NCI-H1105 (cell line): ENCODE measurements at places on chromosomes 7 and 10.

DNA sequence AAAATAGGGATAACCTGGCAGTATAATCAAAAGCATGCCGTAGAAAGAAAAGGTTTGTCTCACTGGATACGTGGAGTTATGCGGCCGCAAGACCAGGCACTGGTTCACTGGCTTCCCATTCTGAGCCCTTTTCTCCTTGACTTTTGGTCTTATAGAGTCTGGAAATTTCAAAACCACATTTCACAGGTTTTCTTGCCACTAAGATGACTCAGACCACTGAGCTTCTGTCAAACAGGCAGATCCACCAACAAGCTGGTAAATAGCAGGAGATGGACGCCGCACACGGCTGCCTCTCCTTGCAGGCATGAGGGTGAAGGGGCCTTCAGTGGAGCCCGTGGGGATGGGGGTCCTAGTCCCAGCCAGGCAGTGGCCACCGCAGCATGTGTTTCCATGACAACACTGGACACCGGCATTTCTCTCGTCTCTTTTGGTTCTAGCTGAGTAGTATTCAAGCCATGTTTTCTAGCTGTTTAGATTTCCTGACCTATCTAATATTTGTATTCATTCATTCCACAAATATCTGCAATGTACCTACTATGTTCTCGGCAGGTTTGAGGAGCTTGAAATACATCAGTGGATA, 55.5 kb downstream of the KLF6 start:
- no peak for DNase-seq

- DNase-seq = peak; percentile 39
Observed at GRCh38 chr10:100009793-100010676, at the start of gene DNMBP. Gene DNMBP, minus strand, starts transcription at chr10:100009947. Its CDS starts 37,823 bp downstream, at chr10:99972124.

DNA sequence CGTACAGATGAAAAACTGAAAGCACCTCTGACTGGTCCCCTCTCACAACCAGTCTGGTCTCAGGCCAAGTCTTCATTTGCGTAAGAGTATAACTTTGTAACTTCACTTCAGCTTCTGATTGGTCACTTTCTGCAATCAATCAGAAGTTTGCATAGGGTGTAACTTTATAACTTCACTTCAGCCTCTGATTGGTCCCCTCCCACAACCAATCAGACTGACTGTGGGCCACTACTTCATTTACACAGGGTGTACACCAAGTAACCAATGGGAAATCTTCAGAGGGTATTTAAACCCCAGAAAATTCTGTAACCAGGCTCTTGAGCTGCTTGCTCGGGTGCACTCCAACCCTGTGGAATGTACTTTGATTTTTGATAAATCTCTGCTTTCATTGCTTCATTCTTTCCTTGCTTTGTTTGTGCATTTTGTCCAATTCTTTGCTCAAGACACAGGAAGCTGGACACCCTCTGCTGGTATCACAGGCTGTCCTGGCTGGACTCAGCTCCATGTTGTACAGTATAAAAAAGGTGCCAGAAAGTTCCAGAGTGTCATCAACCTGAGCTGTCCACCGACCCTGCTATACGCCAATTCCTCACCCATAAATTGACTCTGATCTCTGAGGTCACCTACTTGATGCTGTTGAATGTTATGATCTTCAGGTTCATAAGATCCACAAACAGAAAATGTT, 74.5 kb downstream of the COBL start:
- no peak for DNase-seq

DNA sequence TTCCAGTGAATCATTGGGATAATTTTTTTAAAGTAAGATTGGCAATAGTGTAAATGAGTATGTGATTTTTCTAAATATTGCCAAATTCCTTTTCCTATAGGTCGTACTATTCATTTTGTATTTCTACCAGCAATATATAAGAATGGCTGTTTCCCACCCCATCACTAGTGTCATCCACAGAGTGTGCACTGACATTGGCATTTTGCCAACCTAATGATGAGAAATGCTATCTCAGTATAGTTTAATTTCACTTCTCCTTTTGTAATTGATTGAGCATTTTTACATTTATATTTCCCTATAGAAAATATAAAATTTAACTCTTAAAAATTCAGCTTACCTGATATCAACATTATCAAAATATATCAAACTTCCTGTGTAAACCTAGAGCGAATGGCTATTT, 17.6 kb upstream of the TMEM26 start:
- DNase-seq = no peak

DNA sequence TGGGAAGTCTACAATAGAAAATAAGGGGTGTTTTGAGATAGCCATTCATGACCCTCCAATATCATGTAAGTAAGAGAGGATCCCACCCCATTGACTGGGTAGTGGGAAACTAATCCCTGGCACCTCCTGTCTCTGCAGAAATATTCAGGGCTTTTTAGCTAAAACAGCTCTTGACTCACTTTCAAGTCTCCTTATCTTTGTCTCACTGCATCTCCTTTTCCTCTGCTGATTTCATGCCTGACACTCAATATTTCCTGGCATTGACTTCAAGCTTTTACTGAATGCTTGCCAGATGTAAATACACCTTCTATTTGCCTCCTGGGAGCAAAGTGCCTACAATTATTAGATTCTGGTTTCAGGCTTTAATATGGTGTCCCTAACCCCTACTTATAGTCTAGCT, 57.1 kb downstream of the CHRM2 start:
- no peak for DNase-seq

DNA sequence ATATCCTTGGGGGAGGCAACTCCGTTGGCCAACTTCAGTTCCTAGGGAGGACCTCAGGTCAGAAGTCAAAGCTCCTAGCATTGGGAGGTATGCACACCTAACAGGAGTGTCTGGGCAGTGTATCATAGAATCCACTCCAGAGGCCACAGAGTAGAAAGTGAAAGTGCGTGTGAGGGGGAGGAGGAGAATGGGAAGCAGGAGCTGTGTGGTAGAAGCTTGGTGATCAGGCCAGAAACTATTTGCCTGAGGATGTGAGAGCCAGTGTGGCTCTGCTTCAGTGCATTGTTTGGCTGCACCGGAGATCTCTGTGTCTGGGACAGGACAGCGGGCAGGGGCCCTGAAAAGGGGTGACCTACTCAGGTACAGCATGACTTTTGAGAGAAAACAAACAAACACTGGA, 557.4 kb upstream of the VSTM2A start:
- no peak for DNase-seq

DNA sequence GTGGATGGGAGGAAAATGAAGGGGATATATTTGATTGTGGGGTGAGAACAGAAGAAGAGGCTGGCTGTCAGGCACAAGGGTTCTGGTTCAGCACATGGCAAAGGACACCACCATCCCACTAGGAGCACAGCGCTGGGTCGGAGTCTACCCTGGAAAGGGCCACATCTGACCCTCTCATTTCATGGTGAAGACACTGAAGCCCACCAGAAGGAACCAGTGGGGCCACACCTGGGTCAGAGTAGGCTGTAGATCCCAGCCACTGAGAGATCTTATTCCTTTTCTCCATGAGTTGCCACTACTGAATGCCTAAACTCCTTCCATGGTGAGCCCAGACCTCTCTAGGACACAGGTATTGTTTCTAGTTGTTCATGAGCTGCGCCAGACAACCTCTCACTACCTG, 25.8 kb downstream of the SFTPD start:
- no peak for DNase-seq

DNA sequence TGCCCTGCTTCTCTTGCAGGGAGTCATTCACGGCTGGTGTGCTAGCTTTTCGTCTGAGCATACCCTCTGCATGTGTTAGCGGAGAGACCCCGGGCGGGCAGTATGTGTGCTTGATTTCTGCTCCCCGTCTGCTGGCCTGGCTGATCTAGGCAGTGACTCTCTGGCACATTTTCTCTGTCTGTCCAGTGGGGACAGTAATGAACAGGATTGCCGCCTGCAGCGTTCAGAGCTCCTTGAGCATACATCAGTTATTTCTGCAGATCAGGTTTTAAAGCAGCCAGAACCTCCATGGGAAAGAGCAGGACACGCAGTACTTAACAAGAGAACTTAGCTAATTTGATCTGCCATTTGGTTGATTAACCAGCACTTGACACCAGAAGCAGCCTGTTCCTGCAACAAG, 242.5 kb downstream of the CELF2 start:
- DNase-seq = no peak

GRCh38 chr7:28922624-28923331, 35.4 kb downstream of the TRIL start:
- DNase-seq = peak; percentile 86

DNA sequence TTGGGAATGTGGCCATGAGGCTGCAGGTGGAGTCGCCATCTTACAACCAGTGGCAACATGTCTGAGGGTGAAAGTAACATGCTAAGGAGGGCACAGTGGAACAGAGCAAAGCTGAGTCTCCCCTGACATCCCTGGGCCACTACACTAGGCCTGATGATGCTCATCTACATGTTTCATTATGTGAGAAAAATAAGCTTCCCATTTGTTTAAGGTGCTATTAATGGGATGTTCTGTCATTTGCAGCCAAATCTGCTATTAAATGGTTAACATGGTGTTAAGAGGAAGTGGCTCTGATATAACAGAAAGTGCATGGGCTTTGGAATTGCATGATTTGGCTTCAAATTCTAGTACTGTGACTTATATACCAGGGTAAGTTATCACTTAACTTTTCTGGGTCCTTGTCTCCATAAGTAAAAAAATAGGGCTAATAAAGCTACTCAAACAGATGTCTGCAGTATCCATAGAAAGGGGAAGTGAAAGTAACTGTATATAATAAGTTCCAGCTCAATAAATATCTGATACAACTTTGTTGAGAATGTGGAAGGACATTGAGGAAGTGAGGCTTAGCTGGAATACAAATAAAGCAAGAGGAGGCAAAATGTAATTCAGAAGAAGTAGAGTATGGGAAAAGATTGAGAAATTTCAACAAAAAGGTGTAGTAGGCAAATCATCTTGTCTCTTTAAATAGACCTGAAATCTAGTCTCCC, 158.9 kb downstream of the RTKN2 start:
- DNase-seq = no peak

DNA sequence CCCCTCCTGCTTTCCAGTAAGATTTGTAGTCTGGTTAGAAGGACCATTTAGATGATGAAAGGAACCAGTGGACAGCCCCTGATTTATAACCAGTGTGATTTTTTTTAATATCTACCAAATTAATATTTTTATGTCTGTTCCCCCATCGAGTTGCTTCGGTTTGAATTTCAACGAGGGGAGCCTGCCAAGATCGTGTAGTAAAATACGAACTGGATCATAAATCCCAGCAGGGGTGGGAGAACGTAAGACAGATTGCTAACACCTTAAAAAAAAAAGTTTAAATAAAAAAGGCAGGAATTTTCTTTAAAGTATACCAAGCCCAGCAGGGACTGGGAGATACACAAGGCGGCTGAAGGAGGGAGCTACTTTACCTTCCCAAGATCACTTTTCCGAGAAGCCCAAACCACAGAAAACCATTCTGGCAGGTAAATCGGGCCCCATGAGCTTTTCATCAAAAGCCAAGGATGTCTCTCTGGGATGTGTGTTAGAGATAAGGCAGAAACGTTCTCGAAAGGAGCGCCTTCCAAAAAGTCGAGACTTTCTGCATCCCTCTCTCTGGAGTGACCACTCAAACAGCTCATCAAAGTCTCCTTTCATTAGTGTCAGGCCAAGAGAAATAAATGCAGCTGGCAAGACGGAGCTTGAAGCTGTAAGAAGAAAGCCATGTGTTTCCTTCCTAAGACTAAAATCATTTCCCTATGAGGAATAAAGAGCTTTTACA, 270.5 kb upstream of the NFE2L3 start:
- no peak for DNase-seq

DNA sequence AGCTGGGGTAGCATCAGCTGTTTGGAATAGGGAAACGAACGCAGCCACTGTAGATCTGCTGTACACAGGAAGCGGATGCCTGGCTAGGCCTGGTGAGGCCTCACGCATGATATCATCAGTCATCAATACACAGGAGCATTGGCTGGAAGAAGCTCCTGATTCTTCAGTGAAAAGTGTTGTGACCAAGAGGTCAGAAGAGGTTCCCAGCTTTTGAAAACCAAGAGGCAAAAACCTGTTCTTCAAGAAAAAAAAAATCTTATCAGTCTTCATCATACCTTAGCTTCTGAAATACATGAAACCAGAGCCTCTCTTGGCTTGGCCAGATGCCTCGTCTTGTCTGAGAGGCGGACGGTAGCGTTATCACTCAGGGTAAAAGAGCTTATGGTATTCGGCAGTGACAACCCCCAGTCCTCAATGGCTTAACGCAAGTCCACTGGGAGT, 139.3 kb upstream of the TCF7L2 start:
- DNase-seq = no peak

DNA sequence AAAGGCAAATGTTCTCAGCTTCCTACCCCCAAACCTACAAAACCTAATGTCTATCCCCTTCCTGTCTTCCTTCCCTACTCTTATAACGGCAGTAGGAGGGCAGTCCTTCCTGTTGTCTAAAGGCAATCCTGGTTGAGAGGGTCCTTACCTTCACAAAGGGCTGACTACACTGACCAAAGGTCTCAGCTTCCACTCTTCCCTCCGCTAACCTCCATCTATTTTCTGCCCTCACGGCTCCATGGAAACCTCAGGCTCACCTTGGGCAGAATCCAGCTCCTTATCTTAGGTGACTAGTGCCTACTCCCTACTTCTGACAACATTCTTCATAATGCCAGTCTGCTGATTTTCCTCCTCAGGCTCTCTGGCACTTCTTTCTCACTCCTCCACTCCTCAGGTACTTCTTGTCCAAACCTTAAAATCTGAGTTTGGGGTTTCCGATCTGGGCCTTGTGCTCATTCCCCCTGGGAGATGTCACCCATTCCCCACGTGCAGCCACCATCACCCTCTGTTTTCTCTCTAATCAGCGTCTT, 542 bp downstream of the FBXL13 start:
- no peak for DNase-seq

GRCh38 chr10:66983475-66983818, 57.6 kb downstream of the LRRTM3 start:
- DNase-seq = no peak

GRCh38 chr10:103592186-103593021, 98.9 kb downstream of the NEURL1 start:
- no peak for DNase-seq

GRCh38 chr10:120941501-120941900, 90.3 kb downstream of the WDR11 start:
- DNase-seq = no peak

- no peak for DNase-seq
Observed at GRCh38 chr10:118032564-118032963, 14.2 kb downstream of the RAB11FIP2 start.

DNA sequence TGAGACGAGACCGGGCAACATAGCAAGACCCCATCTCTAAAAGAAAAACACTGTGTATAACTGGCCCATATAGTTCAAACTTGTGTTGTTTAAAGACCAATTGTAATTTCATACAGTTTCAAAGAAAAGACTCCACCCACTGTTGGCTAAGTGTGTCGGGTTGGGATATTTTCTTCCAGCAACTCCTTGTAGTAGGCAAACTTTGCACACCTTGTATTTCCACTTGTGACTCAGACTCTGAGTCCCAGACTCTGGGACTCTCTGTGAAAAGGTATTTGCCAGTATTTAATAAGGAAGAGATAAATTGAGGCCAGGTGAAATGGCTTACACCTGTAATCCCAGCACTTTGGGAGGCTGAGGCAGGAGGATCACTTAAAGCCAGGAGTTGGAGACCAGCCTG, 29.3 kb upstream of the RHBDD2 start:
- no peak for DNase-seq

GRCh38 chr7:136009488-136010079, 32.4 kb upstream of the MTPN start:
- DNase-seq = peak; percentile 54

GRCh38 chr7:3778345-3778744, 477.3 kb downstream of the SDK1 start:
- DNase-seq = no peak

- DNase-seq = no peak
Observed at GRCh38 chr7:139650429-139651100, 127.1 kb downstream of the CLEC2L start.
